ENCODE measurements at places on chromosomes 13 and 19. TPM values are rescaled to one million over a fixed set of nuclear protein-coding genes. Genes with fewer than 3 reads are reported as not detected.

- DNase-seq = no peak
These were observed 6.9 kb downstream of the B3GNT8 start for GRCh38 chr19:41420101-41420880.

Gene ZNF260
- polyA plus RNA-seq = 6.4 TPM

DNA sequence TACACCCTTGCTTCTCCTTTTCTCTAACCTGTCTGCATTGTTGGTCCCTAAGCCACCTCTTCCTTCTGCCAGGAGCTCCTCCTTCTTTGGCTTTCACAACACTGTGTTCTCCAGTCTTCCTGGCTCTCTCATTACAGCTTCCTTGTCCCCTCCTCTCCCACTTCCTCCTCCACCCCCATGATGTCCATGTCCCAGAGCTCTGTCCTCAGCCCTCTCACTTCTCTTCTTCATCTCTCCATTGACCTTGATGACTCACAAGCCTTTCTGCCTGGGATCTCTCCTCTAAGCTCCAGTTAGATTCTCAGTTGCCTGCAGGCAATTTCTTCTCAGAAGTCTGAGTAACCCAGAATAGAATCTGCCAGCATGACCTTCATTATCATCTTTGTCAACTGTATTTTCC is 100.3 kb upstream of the WASF3 start:
- DNase-seq = no peak

DNA sequence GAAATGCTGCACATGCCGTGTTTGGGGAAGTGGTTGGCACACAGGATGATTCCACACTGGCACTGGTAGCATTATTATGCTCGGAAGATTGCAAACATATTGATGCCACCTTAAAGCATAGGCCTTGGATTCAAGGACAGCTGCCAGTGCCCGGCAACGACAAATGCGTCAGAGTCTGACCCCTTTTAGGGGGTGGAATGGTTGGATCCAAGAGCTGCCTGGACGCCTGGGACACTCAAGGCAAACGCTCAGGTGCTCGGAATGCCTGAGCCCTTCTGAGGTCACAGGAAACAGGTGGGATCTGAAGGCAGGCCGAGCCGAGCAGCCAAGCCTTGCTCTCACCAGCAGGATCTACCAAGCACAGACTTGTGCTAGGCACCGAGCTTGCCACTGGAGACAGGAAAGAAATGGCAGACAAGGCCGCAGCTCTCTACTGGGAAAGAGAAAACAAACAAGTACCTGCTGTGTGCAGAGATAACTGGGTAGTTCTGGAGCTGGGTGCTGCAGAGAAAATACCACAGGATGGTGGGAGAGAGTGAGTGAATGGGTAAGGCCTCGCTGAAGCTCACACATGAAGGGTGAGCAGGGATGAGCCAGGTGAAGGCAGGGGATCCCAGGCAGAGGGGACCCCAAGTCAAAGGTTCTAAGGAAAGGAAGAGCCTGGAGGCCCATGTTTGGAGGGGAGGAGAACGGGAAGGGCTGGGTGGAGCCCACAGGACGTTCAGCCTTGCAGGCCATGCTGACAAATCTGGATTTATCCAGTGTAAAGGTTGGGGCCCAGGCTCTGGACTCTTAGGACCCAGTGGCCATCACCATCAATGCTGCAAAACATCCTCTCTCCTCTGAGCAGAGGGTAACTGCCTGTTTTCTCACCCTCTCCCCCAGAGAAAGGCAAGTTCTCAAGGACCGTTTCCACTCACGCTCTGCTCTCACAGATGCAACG is 9.2 kb downstream of the RANBP3 start:
- DNase-seq = no peak

Gene GEMIN7
- 75.3 TPM for polyA plus RNA-seq

GRCh38 chr19:48897181-48897580 is 1.4 kb downstream of the TULP2 start:
- no peak for DNase-seq

Gene CEACAM16
- polyA plus RNA-seq = not detected

- DNase-seq = peak; percentile 88
These were observed 807 bp downstream of the MISP3 start for GRCh38 chr19:14073261-14073924.

Gene TNFSF9
- polyA plus RNA-seq = 0.29 TPM

GRCh38 chr13:49812812-49813211 is 20.3 kb upstream of the KPNA3 start:
- DNase-seq = no peak

Gene TMPRSS9
- not detected for polyA plus RNA-seq

DNA sequence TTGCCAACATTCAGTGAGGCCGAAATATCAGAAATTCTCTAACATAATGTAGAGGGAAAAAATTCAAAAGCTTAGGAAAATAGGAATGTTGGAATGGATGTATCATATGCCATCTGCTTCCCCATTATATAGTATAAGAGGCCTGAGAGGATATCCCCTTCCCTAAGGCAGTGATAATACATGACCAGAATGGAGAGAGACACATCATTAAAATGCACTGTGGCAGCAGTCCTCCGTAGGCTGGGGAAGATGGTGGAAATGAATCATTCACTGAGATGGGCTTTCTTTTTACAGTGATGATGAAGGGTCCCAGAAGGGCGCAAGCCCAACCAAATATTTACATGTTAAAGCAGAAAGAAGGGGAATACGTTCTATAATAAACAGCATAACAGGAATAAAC is 799.1 kb upstream of the SPRY2 start:
- no peak for DNase-seq

Gene GRIN3B
- polyA plus RNA-seq = not detected

- DNase-seq = peak; percentile 9
These were observed 23.5 kb downstream of the LGALS16 start for GRCh38 chr19:39679056-39679790.

Gene PLPP2
- polyA plus RNA-seq = not detected

GRCh38 chr13:52804202-52804641 is 44.2 kb downstream of the PCDH8 start:
- no peak for DNase-seq

Gene SCN1B
- polyA plus RNA-seq = 0.64 TPM

DNA sequence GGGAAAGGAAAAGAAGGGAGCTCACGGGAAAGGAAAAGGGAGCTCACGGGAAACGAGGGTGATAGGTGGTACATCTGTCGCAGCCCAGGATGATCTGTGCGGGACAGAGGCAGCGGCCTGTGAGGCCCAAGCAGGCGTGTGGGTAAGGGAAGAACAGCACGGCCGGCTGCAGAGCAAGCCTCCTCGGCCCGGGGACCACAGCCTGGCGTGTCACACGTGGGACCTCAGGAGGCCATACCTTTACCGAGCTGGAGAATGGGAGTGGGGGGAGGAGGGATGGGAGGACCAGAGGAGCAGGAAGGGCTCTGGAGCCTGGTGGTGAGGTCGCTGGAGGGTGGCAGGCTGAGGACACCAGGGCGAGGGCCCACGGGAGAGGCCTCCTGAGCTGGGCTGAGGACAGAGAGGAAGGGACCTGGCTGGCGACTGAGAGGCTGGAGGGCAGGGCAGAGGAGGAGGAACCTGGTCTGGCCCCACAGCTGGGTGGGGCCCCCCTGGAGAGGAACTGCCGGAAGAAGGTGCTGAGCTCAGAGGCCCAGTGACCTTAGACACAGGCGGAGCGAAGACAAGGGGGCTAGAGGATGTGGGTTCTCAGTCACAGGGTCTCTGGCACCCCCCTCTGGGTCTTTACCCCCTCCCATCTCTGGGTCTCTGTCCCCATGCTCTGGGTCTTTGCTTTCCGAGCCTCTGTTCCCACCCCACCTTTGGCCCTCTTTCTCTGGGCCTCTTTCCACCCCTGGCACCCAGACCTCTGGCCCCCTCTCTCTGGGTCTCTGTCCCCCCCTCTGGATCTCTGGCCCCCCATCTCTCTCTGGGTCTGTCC is 2.9 kb upstream of the FTL start:
- DNase-seq = no peak

DNA sequence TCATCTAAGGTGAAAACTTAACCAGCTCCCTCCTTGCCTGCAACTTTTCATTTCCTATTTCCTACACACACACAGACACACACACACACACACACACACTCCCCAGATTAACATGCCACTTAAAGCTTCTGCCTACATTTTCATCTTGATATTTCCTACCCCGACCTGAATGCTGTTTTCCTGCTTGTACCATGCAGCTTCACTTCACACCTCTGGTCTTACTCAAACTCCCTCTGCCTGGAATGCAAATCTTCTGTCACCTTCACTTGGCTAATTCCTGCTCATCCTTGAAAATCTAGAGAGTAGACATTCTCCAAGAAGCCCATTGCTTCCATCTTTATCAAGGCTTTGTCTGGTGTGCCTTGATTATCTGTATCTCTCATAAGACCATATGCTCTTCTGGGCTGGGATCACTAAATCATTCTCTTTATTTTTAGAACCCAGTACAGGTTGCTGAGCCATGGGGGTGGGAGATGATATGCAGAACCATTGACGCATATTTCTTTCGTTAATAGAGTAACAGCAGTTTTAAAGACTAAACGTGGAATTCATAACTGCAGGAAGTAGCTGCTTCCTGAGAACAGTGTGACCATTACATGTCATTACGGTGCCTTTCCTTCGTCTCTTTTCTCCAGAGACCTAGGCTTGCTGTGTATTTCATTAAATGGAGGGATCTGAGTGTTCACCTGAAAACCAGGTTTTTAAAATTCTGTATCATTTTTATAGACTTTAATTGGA is 37.7 kb downstream of the CNMD start:
- no peak for DNase-seq

Gene ERVV-1
- not detected for polyA plus RNA-seq

DNA sequence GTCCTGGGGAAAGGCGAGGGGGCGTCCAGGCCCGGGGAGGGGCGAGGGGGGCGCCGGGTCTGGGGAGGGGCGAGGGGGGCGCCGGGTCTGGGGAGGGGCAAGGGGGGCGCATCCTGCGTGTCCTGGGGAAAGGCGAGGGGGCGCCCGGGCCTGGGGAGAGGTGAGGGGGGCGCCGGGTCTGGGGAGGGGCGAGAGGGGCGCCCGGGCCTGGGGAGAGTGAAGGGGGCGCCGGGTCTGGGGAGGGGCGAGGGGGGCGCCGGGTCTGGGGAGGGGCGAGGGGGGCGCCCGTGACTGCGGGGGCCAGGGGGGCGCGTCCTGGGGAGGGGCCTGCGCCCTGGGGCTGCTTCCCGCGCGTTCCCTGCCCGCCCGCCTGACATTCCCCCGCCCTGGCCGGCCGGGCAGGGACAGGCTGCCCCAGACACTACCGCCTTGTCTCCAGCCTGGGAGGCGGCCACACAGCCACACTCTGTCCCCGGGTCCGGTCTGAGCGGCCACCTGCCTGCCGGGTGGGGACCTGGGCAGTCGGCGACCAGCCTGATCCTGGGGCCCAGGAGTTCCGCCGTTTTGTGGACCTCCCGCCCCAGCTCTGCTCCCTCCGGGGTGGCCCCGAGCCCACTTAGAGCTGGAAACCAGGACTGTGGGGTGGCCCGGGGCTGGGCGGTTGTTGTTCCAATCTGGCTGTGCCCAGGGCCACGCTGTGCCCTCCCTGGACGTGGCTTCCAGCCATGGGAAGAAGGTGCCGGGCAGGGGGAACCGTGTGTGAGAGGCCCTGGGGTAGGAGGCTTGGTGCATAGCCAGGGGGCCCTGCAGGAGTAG is 11.8 kb downstream of the PALM start:
- no peak for DNase-seq

GRCh38 chr19:6423499-6424194 is 964 bp downstream of the KHSRP start:
- DNase-seq = no peak

GRCh38 chr19:13032837-13033236 is 37.6 kb downstream of the NFIX start:
- no peak for DNase-seq

Gene NAPSA
- 0.57 TPM for polyA plus RNA-seq

- DNase-seq = no peak
These were observed 18.5 kb downstream of the PTPRS start for GRCh38 chr19:5321851-5322681.

DNA sequence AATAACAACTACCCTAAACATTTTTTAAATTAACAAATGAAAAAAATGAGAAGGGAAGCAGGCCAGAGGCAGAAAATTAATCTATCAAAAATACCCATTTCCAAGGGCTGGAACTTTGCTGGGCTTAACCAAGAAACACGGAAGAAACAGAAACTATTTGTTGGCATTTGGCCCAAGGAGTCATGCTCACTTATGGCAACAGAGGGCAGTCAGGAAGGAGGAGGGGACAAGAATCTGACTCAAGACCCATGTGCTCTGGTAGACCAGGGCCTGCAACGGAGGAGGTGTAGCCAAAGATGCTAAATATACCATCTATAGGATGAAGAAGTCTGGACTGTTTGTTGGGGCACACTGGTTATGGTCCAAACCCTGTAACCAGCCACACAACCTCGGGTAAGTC is 496.7 kb downstream of the COG6 start:
- no peak for DNase-seq

DNA sequence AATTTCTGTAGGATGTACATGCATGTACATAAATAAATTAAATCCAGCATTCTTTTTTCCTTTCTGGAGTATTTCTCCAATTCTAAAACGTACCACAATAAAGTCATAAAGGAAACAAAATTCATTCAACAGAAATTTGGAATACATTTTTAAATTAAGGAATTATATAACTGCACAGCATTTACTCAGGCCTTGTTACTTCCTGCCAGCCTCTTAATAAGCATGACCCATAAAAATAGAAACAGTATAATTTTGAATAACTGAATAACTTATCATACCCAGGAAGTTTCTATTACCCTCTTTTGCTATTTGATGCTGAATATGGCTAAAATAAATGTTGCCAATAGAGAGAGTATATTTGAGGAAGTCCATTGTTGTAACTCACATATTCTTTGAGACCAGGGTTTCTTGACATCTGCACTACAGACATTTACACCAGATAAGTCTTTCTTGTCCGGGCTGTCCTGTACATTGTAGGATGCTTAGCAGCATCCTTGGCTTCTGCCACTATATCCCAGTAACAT is 178.2 kb downstream of the KLF12 start:
- DNase-seq = no peak

Gene CEACAM5
- not detected for polyA plus RNA-seq

DNA sequence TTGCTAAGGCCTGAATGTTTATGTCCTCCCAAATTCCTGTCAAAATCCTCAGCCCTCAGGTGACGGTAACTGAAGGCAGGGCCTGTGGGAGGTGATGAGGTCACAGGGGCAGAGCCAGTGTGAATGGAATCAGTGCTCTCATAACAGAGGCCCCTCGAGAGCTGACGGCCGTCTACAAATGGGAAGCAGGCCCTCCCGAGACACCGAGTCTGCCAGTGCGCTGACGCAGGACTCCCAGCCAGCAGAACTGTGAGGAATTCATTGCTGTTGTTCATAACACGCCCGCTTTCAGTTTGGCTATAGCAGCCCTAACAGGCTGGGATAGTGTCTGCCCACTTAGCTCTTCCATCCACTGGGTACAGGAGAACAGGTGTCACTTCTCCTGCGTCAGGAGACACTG is 41.2 kb downstream of the CARS2 start:
- DNase-seq = no peak

DNA sequence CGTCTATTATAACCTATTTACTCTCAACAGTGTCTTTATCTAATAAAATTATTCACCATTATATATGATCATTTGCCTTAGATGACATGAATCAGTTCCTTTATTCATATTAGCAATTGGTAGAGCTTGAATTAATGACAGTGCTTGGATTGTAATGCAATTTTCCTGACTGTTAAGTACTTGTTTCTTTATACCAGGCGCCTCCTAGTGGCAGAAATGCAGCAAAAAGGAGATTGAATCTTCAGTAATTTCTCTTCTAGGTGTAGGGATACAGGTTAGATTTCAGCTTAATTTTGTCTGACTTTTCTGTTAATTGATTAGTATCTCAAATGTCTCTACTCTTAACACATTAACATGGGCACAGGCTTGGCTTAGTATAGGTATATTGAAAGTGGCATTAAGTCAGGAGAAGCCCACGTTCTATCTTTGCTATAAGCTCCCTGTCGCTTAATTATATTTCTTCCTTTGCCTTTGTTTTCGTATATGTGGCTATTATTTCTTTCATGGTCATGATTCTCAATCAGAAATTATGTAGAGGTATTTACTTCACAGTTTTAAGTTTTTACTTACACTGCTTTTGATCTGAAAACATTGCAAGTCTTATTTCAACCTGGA is 9.1 kb upstream of the LHFPL6 start:
- peak; percentile 44 for DNase-seq
